Hematopoietic multipotent progenitor cell treated with erythropoietin and hydrocortisone succinate and interleukin-3 and kit ligand, for 4 days (in vitro differentiated cells): ENCODE measurements at places on chromosomes 3 and 15.

- no peak for DNase-seq
These were observed 192.4 kb upstream of the IL12A start for GRCh38 chr3:159796226-159796625.

- DNase-seq = peak; percentile 42
These were observed 37.3 kb downstream of the UBE3A start for GRCh38 chr15:25401501-25401900.

DNA sequence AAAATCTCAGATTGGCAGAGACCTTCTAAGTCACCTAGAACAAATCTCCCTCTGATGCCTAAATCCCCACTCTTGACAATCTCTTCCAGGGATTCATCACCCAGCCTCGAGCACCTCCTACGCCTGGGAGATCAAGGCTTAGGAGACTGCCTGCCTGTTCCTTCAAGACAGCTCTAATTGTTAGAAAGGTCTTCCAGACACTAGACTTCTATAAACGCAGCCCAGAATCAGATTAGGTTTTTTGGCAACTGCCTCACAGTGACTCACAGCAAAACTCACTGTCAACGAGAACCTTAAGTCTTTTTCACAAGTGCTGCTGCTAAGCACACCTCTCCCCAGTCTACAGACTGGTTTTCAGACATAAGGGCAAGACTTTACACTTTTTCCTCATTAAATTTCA lies 23.1 kb downstream of the SRGAP3 start:
- DNase-seq = peak; percentile 44

DNA sequence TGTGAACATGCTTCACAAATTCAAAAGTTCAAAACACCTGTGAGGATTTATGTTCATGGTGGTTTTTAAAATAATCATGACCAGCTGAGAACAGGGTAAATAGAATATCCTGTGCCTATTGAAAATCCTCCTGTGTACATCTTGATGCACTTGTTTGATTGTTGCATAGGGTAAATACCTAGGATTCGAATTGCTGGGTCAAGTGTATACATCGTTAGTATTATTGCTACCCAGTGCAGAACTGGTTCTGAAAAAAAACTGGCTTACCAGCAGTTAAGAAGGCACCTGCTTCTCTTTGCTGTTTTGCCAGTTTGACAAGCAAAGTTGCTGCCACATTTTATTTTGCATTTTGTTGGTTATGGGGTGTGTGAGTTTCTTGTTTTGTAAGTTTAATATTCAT lies 272.6 kb downstream of the CLSTN2 start:
- DNase-seq = no peak

GRCh38 chr3:23633261-23633960 lies 172.3 kb upstream of the UBE2E1 start:
- DNase-seq = no peak

GRCh38 chr15:69161878-69162213 lies 1.4 kb downstream of the GLCE start:
- no peak for DNase-seq

DNA sequence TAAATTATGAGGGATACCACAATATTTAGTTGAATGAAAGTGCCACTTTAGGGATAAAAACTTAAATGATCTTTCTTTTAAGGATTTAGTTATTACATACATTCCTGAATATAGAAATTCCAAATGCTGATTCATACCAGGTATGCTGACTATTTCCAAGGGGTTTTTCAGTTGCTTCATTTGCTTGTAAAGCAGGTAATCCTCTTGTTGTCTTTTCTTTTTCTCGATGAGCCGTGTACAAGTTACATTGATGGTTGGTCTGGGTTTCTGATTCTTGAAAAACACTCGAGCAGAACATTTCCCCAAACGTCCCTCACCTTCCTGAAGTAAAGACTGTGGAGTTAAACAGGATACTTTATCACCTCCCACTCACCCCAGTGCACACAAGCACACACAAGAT lies 21.7 kb downstream of the RARRES1 start:
- no peak for DNase-seq

DNA sequence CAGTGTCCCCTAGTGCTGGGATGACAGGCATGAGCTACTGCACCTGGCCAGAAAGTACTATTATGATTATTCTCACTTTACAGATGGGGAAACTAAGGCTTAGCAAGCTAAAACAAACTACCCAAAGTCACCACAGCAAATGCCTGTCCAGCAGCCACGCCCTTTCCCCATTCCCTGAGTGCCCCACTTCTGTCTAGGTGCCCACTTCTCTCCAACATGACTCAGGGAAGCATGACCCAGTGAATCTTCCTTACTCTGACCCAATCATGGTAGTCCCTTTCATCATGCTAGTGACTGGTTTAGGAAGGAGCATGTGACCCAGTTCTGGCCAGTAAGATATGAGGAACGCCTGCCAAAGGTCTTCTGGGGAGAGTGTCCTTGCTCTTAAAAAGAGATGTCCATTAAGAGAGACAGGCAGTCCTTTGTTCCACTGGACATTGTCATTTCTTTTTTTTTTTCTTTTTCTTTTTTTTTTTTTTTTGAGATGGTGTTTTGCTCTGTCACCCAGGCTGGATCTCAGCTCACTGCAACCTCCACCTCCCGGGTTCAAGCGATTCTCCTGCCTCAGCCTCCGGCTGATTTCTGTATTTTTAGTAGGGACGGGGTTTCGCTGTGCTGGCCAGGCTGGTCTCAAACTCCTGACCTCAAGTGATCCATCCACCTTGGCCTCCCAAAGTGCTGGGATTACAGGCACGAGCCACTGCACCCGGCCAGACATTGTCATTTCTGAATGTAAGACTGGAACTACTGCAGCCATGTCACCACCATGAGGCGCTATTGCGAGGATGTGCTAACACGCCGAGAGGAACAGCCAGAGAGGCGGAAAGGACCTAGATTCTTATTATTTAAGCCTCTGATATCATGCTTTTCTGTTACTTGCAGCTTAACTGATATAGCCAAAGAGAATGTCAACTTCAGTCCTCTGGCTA lies 19.8 kb downstream of the MEGF11 start:
- DNase-seq = peak; percentile 27

- no peak for DNase-seq
These were observed 18.0 kb downstream of the ATP10A start for GRCh38 chr15:25844981-25845680.

- DNase-seq = no peak
These were observed 46.2 kb downstream of the OSBPL10 start for GRCh38 chr3:31934866-31935265.

- DNase-seq = no peak
These were observed 213.7 kb upstream of the ADAMTS9 start for GRCh38 chr3:64901522-64901885.

DNA sequence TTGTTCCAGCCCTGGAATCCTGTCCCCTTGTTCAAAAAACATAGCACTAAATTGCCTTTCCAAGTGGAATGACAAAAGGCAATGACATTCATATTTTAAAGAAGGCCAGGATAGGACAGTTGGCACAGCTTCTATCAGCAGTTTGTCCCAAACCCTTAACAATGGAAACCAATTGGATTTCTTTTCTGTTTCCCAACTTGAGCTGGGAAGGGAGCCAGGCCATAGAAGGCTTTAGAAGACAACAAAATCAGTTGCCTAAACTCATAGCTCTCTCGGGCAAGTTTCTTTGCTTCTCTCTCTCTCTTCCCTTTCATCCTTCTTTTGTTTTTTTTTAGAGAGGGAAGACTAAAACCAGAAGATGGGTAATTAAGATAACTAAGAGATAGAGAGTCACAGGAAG lies 227.7 kb upstream of the TPRG1 start:
- DNase-seq = no peak

GRCh38 chr15:67976506-67977073 lies 77.5 kb upstream of the PIAS1 start:
- DNase-seq = no peak

DNA sequence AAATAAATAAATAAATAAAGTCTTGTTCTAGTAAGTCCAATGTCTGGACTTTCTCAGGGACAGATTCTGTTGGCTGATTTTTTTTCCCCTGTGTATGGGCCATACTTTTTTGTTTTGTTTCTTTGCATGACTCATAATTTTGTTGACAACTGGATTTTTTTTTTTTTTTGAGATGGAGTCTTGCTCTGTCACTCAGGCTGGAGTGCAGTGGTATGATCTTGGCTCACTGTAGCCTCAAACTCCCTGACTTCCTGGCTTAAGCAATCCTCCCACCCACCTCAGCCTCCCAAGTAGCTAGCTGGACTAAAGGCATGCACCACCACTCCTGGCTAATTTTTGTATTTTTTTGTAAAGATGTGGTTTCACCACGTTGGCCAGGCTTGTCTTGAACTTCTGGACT lies 38.9 kb downstream of the TICRR start:
- no peak for DNase-seq

DNA sequence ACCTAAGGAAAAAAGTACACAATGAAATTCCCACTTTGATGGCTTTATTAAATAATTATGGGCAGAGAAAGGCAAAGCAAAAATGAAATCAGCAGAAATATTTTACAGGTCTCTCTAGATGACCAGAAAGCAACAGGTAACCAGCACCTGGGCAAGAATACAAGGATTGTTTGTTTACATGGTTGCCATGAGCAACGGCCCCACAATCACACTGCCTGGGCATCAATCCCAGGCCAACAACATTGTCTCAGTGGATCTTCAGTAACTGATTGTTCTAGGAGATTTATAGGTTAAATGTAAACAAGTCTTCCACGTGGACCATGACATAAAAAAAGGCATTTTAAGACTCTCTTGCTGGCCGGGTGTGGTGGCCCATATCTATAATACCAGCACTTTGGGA lies 82.6 kb downstream of the PDZRN3 start:
- DNase-seq = no peak

GRCh38 chr3:30847592-30847991 lies 46.9 kb downstream of the GADL1 start:
- DNase-seq = no peak

DNA sequence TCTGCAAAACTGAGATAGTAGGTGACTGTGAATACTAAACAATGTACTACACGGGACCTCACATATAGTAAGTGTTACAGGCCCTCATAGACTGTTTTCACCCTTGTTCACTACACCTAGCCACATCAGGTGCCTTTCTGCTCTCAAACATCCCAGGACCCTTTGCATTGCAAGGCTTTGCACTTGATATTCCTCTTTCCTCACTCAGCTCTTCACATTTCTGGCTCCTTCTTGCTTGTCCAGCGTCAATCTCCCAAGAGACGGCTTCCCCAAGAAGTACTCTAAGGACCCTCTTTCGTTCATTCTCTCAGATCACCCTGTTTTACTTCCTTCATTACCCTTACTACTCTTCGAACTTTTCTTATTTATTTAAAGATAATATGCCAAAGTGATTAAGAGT lies 10.0 kb downstream of the DENND4A start:
- DNase-seq = peak; percentile 13

GRCh38 chr15:60704129-60704528 lies 225.2 kb upstream of the ICE2 start:
- DNase-seq = no peak

DNA sequence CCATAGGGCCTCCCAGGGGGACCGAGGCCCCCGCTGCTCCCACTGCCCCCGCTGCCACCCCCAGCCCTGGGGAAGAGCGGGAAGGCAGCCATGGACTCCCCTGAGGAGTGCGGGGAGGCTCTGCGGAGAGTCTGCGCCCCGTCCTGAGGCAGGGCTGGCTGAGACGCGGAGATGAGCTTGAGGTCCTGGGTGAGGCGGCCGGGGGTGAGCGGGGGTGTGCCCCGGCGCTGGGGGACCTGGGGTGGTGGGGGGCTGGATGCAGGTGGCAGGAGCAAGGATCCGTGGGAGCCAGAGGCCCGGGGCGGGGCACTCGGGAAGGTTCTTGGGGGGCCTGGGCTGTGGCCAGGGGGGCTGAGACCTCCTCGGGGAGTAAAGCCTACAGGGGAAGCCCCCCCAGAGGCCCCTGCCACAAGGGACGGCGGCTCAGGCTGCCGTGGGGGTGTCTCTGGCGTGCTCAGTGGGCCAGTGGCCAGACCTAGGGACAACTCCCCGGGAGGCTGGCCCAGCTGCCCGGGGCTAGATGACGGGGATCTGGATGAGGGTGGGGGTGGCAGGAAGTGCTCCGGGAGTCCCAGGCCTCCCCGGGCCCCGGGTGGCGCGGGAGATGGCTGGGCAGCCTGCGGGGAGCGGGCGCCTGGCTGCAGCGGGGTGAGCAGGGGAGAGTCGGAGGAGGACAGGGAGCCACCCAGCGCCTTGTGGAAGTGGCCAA lies 45.9 kb downstream of the HCN4 start:
- no peak for DNase-seq

GRCh38 chr15:99359769-99360168 lies 108.5 kb downstream of the LRRC28 start:
- peak; percentile 72 for DNase-seq

DNA sequence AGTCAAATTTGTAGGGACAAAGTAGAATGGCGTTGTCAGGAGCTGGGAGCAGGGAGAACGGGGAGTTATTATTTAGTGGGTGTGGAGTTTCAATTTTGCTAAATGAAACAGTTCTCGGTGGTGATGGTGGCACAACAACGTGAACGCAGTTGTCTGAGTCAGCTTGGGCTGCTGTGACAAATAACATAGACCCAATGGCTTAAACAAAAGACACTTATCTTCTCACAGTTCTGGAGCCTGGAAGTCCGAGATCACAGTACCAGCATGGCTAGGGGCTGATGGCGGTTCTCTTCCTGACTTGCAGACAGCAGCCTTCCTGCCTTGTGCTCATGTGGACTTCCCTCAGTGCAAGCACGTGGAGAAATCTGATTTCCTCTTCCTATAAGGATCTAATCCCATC lies 90.2 kb downstream of the CHSY1 start:
- no peak for DNase-seq

- peak; percentile 88 for DNase-seq
These were observed 24.3 kb upstream of the POLG start for GRCh38 chr15:89358755-89359439.

- no peak for DNase-seq
These were observed 29.0 kb downstream of the UNC13C start for GRCh38 chr15:54007256-54007655.

GRCh38 chr3:81270603-81271379 lies 490.7 kb downstream of the GBE1 start:
- DNase-seq = no peak

- no peak for DNase-seq
These were observed 126.9 kb upstream of the CNTN4 start for GRCh38 chr3:1971780-1972179.

DNA sequence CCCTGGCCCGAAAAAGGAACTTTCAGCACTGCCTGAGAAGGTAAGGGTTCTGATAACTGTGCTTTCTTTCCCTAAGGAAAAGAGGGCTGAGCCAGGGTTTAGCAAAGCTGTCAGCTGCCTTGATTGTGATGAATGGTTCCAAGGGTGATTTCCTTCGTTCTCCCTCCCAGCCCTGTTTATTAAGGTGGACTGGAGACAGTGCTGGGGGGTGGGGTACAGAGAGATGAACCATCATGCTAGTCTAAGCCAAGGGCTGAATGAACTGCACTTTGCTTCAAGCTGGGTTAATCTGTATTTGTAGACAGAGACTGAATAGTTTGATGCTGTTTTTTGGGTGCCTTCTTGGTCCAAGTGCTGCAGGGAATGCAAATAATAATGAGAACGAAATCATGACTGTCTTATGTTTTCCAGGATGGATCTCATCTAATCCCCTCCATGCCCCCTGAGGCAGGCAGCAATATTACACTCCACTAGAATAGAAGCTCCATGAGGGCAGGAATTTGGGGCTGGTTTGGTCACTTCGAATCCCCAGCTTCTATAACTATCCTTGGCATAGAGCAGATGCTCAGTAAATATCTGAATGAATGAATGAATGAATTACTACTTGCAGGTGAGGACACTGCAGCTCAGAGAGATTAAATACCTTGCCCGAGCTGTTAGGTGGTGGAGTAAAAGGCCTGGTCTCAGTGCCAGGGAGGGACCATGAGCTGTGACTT lies 10.9 kb downstream of the PXYLP1 start:
- DNase-seq = no peak
